ENCODE measurements at places on chromosomes 5 and 9.

- no peak for DNase-seq
Measured at GRCh38 chr5:143826951-143827444, 15.0 kb downstream of the HMHB1 start.

GRCh38 chr9:82010711-82011110 is 22.1 kb downstream of the SPATA31D1 start:
- DNase-seq: no peak

DNA sequence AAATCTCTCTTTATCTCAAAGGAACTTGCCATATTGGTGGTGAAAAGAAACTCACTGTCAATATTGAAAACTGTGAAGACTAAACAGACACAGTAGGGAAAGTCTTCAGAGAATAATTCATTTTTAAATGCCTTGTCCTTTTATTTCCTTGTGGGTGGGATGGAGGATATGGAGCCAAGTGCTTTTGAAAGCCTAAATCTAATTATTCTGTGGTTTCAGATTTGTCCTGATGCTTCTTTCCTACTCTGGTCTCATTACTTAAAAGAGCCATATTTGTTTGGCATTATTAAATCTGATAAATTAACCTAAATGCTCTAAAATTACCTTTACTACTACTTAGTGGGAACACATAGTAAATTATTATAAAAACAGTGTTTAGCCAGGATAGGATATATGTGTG is 258.3 kb upstream of the EFNA5 start:
- no peak for DNase-seq

DNA sequence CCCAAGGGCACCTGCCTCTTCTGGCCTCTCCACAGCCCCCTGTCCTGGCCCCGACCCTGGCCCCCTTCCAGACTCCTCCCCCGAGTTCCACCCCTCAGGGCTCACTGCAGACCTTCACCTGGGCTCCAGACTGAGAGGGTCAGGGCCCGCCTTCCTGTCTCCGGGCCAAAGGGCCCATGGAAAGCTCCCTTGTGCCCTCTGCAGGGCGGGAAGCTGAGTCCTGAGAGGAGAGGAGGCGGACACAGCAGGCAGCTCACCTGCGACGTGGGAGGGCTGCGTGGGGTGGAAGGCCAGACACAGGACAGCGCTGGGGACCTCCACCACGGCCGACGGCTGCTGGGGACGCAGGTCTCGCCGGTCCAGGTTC is 20.6 kb downstream of the DYNC2I2 start:
- DNase-seq: no peak

DNA sequence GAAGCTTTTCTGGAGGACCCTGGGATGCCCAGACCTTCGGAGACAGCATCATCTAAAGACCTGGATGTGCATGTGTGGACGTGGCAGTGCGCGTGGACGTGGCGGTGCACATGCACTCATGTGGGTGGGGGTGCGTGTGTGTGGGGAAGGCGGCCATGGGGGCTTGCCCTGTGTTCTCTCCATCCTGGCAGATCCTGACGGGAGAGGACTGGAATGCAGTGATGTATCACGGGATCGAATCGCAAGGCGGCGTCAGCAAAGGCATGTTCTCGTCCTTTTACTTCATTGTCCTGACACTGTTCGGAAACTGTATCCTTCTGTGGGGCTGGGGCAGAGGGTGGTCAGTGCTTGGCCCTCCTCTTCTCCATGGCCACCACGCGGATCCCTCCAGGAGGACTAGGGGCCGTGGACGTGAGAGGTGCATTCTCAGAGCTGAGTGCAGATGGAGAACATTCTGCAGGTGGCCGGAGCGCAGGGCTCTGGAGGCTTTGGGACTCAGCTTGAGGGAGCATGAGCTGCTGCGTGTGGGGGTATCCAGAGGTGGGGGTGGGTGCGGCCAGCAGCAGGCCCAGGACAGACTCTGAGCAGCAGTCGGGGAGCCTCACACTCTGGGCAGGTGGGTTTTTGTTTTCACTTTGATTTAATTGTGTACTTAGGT is 129.1 kb downstream of the CACNA1B start:
- no peak for DNase-seq

DNA sequence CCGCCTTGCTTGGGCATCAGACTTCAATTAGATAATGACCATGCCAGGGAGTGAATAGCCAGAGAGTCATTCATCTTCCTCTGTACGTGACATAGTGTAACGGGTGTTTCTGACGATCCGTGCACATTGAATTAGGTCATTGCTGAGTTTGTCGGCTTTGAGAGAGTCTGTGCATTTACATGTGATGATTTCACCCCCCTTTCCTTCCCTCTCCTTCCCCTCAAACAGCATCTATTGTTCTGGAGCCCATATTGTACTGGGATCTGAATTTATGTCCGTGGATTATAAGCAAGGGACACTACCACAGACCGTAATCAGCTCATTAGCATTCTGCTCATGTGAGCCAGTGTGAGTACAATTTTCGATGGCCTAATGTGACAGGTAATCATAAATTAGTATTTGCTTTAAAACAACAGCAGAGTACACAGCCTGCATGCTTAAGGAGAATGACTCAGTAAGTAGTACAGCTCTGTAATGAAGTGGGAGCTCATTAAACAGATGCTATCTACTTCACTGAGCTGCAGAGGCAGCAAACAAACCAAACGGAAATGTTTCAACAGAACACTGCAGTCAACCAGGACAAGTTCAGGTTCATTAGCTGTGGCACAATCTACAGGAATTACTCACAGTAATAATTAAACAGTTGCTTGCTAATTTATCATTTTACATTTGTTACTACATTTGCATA is 302.1 kb downstream of the CSNK1G3 start:
- DNase-seq: no peak

Measured in NCI-H1048 (cell line).